SJCRH30 (cell line): ENCODE measurements at places on chromosomes 13 and 19. TPM values are rescaled to one million over a fixed set of nuclear protein-coding genes. Genes with fewer than 3 reads are reported as not detected.

DNA sequence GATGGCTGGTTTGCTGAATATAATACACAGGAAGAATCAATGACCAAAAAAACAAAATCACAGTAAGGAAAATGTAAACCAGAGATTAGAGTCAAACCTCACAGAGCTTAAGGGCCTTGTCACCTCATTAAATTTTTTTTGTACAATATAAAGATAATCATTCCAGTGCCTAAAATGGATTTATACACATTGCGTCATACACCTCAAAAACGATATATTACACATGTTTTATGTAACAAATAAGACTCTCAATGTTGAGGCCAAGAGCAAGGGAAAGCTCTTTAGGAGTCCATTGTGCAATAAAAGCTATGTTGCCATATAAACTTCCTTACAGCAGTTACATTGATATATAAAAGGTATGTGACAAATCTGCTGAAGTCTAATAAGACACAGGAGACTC, 856.7 kb upstream of the SLITRK1 start:
- no peaks in the 10 kb centered on the region for H3K27me3 ChIP-seq
- no peak for DNase-seq
- H3K4me1 ChIP-seq: no peaks in the 10 kb centered on the region
- H3K27ac ChIP-seq: no peak overlapping the region

- H3K27me3 ChIP-seq: no peaks in the 10 kb centered on the region
- DNase-seq: peak; percentile 83
- no peak overlapping the region for H3K4me3 ChIP-seq
- no peak overlapping the region for H3K27ac ChIP-seq
- H3K36me3 ChIP-seq: no peaks in the 10 kb centered on the region
Observed at GRCh38 chr13:33624740-33625139, 193.2 kb upstream of the RFC3 start.

DNA sequence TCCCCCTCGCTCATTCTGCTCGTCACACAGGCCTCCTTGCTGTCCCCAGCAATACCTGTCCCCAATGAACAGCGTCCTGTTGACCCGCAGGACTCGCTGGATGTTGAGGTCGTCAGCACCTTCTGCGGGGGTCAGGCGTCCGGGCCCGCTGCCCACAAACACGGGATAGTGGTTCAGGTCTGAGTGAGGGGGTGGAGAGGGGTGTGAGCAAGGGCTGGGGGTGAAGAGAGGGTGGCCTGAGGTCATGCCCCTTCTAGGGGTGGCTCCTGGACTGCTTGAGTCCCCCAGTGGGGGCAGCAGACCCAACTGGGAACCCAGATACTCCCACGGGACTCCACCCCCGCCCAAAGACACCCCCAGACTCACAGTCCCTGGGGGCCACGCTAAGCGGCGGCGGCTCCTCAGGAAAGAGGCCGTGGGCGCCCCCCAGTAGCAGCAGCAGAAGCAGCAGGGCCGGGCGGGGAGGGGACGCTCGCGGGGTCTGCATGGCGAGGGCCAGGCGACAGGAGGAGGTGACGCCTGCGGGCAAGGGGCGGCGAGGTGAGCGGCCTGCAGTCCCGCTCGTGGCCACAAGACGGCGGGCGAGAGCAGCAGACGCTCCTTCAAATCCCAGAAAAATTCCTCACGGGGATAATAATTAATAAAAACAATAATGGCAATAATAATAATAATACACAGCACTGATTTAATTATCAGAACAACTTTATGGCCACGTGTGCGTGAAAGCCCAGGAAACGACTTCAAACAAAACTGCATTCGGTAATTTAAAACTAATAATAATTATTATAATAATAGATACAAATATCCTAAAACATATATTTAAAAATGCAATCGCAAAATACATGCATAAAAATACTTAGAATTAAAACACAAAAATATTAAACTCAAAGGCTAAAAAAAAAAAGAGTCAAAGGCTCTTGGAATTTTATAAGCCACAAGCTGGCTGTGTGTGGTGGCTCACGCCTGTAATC, 1.2 kb downstream of the SEMA6B start:
- no peak for DNase-seq
- H3K27me3 ChIP-seq: no peaks in the 10 kb centered on the region
- no peak overlapping the region for H3K27ac ChIP-seq
- H3K36me3 ChIP-seq: peaks cover 46% of the 10 kb centered on the region
- no peaks in the 10 kb centered on the region for H3K4me1 ChIP-seq
- H3K4me3 ChIP-seq: no peak overlapping the region

DNA sequence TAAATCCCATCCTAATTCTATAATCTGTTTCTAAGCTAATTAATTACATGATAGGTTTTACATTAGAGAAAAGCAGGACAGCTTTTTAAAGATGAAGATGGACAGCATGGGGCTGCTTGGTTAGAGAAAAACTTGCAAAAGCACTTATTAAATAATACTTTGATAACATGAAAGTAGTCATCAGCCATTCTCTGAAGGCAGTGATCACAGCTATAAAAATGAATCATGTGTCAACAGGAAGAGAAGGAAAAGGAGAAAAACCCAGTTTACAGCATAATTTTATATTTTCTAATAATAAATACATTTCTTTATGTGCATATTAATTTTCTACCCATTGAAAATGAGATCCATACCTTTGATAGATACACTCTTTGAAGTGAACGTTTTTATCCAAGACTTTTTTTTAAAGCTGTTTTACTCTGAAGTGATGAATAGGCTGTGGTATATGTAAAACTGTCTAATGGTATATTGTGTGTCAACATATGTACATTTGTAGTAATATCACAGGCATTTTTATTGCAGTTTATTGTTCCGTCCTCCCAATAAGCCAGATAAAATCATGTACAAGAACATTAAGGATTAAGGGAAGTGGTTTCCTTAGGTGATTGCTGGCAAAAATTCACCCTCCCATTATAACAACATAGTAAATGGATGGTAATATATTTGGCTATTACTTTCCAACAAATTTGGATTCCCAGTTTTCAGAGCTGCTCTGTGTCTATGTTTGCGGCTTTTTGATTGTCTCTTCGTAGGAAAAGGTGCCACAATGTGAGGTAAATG, 1.3 kb upstream of the KLF5 start:
- peak overlapping the region; percentile 84 for H3K4me3 ChIP-seq

DNA sequence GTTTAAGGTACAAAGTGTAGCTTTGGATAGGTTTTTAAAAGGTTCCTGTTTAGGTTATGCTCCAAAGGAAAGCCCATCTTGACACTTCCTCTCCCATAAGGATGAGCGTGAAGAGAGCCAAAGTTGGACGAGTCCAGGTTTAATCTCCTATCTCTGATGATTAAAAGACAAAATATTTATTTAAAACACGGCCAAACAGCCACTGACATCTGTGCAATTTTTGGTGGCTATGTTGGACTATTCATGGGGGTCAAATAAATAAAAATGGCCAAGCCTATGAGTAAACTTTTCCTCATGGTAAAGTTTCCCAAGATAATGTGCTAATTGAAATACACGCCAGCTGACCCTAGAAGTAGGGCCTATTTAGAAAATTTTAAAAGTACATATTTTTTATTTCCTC, 69.0 kb upstream of the DOCK9 start:
- no peaks in the 10 kb centered on the region for H3K36me3 ChIP-seq
- no peak overlapping the region for H3K27ac ChIP-seq
- 0 out of 2 replicates have a peak, but pooled peaks cover 3% of the 10 kb centered on the region for H3K4me1 ChIP-seq
- H3K4me3 ChIP-seq: no peak overlapping the region

DNA sequence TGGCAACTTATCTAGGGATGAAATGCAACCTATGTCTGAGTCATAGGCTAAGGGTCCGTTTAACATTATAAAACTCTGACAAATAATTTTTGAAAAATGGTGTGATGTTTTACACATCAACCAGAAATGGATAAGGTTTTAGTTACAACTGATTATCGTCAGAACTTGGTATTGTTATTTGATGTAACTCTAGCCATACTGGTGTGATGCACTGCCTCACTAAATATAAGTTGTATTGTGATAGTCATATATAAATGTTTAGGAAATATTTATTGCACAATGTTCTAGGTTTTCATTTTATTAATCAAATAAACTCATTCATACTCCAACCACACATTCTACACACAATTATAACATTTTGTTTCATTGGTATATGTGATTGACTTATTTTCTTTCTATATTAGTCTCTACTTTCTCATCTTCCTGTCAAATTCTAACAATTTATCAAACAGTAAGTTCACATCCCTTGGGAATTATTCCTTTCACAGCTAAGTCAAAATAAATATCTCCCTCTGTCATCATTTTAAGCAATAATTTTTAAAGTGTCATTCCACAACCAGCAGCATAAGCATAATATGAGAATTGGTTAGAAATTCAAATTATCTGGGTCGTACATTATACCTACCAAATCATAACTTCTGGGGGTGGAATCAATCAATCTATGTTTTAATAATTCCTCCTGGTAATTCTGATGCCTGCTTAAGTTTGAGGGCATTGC, 873.9 kb downstream of the SLITRK1 start:
- no peak for DNase-seq
- H3K4me3 ChIP-seq: no peak overlapping the region
- H3K27me3 ChIP-seq: no peaks in the 10 kb centered on the region
- H3K27ac ChIP-seq: no peak overlapping the region

The CBARP gene
- 1.2 and 1.9 TPM in 2 replicates for total RNA-seq

The MADCAM1 gene
- total RNA-seq: 0.18 TPM in 1 of 2 replicates, not detected in the other

The FFAR3 gene
- not detected in 2 replicates for total RNA-seq
